ENCODE measurements at places on chromosomes 2 and 18. TPM values are rescaled to one million over a fixed set of nuclear protein-coding genes. Genes with fewer than 3 reads are reported as not detected.

SMCHD1 gene
- total RNA-seq = 20.2 TPM

TOGARAM2 gene
- total RNA-seq = under 0.01 TPM

LINC00305 gene
- not detected for total RNA-seq

BIRC6 gene
- 21.2 TPM for total RNA-seq

TMEM37 gene
- total RNA-seq = 0.45 TPM

BOK gene
- total RNA-seq = 36.5 TPM

SLC9A2 gene
- not detected for total RNA-seq

WNT10A gene
- total RNA-seq = not detected

PLGLB2 gene
- total RNA-seq = 0.89 TPM

ACVR1 gene
- total RNA-seq = 8.0 TPM

NDC80 gene
- 33.0 TPM for total RNA-seq

ACVR1C gene
- not detected for total RNA-seq

GPC1 gene
- 135 TPM for total RNA-seq

FRZB gene
- 1.2 TPM for total RNA-seq

GPR45 gene
- not detected for total RNA-seq

CRYGD gene
- total RNA-seq = not detected

SP100 gene
- total RNA-seq = 49.5 TPM

UGT1A4 gene
- not detected for total RNA-seq

GNLY gene
- total RNA-seq = not detected

GPR55 gene
- not detected for total RNA-seq
